Amniotic stem cell (primary cell): ENCODE measurements at places on chromosomes 11 and 22.
A peak's percentile ranks its signal among the peaks of the same experiment; 100 is the strongest.

DNA sequence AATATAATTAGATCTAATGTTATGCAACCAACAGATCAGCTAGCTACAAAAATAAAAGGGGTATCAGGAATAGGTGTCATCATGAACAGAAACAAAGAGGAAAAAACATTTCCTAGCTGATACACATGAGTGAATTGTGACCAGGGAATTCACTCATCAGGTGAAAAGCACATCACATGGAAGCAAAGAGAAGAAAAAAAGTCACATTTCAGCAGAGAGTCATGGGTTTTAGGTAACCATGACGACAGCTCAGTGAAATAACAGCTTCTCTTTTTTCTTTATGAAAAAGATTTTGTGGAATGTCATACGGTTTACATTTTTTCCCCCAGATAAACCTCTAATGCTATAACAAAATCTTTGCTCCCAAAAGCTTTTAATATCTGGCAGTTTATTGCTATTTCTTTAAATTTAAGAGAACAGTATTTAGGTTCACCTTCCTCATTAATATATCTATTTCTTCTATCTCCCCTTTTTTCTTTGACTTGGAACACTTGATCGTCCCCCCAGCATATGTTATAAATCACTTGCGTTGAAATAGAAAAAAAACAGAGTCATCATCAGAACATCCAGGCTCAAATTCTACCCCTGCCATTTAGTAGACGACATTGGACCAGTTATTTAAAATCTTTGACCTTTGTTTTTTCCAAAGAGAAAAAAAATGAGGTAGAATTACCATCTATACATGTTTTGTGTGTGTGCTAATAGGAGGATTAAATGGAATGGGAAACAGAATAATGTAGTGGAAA lies 5.3 kb downstream of the TYR start:
- DNase-seq: peak; percentile 59

DNA sequence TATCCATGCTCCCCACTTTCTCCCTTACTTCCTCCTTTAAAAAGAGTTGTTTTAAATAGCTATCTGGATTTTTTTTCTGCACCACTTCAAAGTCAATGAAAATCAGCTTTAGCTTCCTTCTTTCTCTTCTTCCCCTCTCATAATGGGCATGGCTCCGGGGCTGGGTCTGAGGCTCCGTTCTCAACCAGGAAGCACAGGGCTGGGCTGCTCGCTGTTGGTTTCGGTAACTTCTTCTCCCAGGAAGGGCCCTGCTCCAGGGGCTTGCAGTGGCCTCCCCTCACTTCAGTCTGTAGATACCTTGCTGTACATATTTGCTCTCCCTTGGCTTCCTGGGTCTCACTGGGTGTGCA lies 23.8 kb downstream of the MICAL2 start:
- DNase-seq: no peak

- no peak for DNase-seq
Observed at GRCh38 chr22:34960005-34960404, 106.0 kb upstream of the ISX start.

GRCh38 chr11:60872124-60872960 lies 5.0 kb downstream of the ZP1 start:
- DNase-seq: no peak

GRCh38 chr22:35133702-35134380 lies 67.9 kb downstream of the ISX start:
- no peak for DNase-seq

DNA sequence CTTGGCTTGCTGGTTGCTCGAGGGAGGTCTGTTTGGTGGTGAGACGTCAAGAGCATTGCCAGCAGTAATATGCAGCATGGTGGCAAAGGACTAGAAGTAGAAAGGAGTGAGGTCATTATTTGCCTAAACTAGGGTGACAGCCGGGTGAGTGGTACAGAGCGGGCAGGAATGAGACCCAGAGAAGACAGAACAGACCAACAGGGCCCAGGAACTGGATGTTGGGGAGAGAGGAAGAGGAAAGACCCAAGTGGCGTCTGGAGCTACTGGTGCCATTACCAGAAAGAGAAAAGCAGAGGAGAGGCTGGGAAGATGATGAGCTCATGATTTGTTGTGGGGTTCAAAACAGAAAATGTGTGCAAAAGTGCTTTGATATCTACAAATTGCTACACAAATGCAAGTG lies 158.7 kb downstream of the ENTHD1 start:
- DNase-seq: no peak

- DNase-seq: no peak
Observed at GRCh38 chr11:23564370-23564769, 704.1 kb upstream of the CCDC179 start.

DNA sequence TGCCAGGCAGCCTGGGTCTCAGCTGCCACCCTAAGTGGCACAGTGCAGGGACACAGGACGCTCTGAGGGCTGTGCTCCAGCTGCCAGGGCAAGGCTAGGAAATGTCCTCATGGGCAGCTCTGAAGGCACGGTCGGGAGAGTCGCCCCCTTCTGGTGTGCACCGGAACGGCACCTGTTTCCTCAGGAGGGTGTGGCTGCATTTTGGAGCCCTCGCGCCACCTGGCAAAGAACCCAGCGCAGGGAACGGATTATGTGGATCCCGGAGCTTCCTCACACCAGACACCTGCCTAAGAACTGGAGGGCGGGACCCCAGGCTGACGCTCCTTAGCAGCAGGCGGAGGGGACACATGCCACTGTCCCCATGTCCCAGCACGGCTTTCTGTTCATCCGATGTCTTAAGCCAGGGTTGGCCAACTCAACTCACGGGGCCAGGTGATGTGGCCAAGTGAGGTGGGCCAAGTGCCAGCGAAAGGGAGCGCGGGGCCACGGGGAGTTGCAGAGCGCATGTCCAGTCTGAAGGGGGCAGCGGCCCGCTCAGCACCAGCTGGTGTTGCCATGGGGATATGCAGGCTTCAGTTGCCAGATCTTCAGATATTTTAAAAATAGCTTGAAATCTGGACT lies 5.1 kb upstream of the SLC22A8 start:
- no peak for DNase-seq

- no peak for DNase-seq
Observed at GRCh38 chr22:46007003-46007847, 30.3 kb upstream of the WNT7B start.

DNA sequence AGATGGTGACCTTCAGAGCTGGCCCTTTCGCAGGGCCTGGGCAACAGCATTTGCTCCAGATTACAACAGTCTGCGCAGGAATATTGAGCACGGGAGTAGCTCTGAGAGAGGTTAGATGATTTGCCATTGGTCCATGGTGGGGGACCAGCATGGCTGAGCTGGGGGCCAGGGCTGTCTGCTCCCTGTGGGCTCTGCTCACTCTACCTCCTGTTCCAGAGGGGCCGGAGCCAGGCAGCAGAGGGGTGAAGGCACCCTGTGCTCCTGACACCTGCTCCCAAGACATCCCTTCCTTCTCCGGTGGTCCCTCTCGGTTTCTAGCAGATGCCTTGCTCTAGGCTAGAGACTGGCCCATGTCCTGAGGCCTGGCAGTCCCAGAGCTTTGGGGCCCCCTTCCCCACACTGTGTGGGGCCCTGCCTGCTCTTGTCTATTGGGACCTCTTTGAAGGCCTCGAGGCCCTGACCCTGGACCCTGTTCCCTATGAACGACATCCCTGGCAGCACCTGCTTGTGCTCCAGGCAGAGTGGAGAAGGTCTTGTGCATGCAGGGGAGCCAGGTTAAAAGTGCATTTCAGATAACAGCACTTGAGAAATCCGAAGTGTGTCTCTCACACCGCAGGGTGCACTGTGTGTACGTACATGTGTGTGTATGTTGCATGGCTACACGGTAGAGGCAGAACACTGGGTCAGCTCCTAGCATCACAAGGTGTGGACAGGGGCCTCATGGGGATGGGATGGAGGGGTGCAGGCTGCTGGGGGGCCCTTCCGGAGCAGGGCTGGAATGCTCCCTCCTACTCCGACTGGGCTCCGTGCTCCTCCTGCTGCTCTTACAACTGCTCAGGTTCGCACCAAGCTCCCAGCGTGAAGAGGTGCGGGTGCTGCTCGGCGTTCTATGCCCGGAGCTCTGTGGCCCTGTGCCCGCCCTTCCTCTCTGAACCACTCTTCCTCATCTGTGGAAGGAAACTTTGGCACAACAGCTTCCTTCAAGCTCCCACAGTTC lies 123.3 kb upstream of the B3GAT1 start:
- no peak for DNase-seq

- DNase-seq: no peak
Observed at GRCh38 chr11:117999354-117999993, 13.3 kb downstream of the IL10RA start.

DNA sequence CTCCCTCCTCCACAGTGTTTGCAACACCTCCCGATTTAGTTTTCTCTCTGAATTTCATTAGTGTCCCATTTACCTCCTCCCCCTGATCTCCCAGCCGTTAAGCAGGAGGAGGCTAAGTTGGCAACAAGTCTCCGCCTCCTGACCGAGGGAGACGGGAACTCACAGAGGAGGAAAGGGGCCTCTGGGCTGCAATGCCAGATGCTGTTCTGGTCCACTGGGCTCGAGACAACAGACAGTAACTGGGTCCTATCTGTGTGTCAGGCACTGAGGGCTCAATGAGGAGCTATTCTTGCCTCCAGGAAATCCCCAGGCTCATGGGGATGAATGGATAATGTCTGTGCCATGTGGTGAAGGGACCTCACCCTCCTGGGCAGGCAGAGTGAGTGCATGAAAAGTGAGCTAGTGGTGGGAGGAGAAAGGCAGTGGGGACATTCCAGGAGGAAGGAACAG lies 228.1 kb downstream of the TENM4 start:
- no peak for DNase-seq

DNA sequence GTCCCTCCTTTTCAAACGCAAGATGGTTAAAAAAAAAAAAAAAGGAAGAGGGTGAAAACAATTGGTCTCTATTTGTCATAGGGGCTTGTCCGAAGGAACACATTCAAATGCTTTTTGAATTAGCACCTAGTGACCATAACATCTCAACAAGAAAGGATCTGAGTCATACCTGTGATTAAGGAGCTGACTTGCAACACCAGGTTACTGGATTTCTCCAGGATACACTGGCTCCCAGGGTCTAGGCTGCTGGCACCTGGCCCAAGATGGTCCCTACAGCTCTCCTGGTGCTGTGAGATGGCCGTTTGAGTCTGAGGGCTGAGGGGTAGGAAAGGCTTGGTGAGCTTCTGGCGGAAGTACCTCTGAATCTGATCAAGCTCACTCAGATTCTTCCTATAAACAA lies 28.4 kb upstream of the UCP3 start:
- no peak for DNase-seq

DNA sequence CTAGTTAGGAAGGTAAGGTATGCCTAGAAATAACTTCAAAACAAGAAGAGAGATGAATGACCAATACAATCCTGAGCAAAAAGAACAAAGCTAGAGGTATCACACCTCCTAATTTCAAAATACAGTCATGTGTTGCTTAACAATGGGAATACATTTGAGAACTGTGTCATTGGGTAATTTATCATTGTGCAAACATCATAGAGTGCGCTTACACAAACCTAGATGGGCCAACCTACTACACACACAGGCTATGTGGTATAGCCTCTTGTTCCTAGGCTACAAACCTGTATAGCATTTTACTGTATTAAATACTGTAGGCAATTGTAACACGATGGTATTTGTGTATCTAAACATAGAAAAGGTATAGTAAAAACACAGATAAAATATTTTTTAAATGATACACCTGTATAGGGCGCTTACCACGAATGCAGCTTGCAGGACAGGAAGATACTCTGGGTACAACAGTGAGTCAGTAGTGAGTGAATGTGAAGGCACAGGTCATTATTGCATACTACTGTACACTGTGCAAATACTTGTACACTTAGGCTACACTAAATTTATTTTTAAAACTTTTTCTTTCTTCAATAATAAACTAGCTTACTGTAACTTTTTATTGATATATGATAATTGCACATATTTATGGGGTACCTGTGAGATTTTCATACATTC lies 48.2 kb downstream of the STK33 start:
- no peak for DNase-seq

GRCh38 chr22:39617342-39617741 lies 46.8 kb downstream of the CACNA1I start:
- DNase-seq: no peak

DNA sequence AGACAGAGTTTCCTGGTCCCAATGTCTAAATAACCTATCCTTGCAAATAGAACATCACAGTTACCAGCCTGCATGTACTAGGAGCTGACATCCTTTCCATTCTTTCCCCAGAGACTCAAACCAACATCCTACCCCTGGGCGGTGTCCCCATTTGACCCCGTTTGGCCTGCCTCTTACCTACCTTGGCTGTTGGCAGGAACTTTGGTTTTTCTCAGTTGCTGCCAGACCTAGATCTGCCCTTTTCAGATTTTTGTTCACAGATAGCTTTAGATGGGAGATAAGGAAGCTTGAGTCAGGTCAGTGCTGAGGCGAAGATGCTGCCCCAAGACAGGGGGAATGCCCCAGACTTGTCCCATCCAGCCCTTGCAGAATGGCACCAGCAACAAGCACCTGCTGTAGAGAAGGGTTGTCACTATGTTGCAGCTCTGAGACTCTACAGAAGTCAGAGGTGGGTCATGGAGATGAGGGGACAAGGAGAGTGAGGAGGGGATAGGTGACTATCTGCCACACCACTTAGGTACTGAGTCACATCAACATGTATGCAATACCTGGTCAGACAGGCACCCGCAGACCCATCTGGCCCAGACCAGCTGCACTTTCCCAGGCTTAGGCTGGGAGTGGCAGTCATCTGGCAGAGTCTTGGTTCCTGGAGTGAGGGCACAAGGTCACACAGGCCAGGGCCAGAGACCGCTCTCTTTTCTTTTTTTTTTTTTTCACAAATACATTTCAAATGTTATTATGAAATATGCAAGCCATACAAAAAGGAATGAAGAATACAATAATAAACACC lies 61.5 kb upstream of the POU2AF1 start:
- DNase-seq: no peak

DNA sequence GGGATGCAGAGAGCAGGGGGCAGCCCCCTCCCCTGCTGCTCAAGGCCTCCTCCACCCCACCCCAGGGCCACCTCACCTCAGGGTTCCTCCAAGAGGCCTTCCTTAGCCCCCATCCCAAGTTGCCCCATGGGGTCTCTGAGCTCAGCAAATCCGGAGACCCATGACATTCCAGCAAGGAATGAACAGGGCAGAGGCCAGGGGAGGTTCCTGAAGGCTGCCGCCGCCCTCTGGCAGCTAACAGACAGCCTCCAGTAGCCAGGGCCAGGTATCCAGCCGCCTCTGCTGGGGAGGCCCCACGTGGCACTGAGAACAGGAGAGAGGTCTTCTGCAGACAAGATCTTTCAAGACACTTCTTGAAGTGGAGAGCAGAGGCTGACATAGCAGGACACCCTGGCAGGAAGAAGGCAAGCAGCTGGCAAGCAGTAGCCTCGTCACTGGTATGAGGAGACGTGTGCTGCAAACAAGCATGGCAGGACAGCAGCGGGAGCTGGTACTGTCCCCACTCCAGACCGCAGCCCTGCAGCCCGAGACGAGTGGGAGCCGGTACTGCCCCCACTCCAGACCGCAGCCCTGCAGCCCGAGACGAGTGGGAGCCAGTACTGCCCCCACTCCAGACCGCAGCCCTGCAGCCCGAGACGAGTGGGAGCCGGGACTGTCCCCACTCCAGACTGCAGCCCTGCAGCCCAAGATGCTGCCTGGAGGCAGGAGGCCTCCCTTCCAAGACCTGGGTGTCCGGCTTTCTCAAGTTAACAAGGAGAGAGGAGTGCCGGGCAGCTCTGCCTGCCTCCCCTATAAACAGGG lies 190.6 kb downstream of the IGLL1 start:
- DNase-seq: no peak

GRCh38 chr22:16831257-16831656 lies 6.0 kb upstream of the XKR3 start:
- DNase-seq: no peak
